Large intestine (tissue), 12 donors: ENCODE measurements at places on chromosomes 12 and 14. TPM values are rescaled to one million over a fixed set of nuclear protein-coding genes. Genes with fewer than 3 reads are reported as not detected.

Gene LRRC43
- 2.0 TPM for polyA plus RNA-seq

Gene KRT81
- 0.72 TPM for polyA plus RNA-seq

Gene SERPINA1
- polyA plus RNA-seq, result 1,712 TPM

Gene PZP
- polyA plus RNA-seq, result 0.24 TPM

Gene VWF
- polyA plus RNA-seq, result 13.8 TPM

Gene GUCY2C
- 126 TPM for polyA plus RNA-seq

Gene LYZ
- 128 TPM for polyA plus RNA-seq

Gene PKP2
- polyA plus RNA-seq, result 37.1 TPM

Gene TMEM121
- 3.0 TPM for polyA plus RNA-seq

Gene TRHDE
- 14.2 TPM for polyA plus RNA-seq

Gene NANOG
- 0.10 TPM for polyA plus RNA-seq

Gene ST8SIA1
- polyA plus RNA-seq, result 4.4 TPM

Gene C3AR1
- polyA plus RNA-seq, result 6.1 TPM

Gene LRIG3
- 38.9 TPM for polyA plus RNA-seq

Gene MYRFL
- polyA plus RNA-seq, result 14.9 TPM

Gene MAP4K5
- polyA plus RNA-seq, result 37.2 TPM

Gene NELL2
- polyA plus RNA-seq, result 99.9 TPM

Gene RAN
- 554 TPM for polyA plus RNA-seq

Gene KCNK13
- 0.64 TPM for polyA plus RNA-seq

Gene ITGA7
- 29.6 TPM for polyA plus RNA-seq

Gene FLVCR2
- 11.3 TPM for polyA plus RNA-seq

Gene USP44
- polyA plus RNA-seq, result 0.93 TPM

Gene ACAD10
- polyA plus RNA-seq, result 36.0 TPM

Gene NEUROD4
- polyA plus RNA-seq, result 0.01 TPM

Gene STYK1
- 0.94 TPM for polyA plus RNA-seq

Gene GLS2
- 1.5 TPM for polyA plus RNA-seq

Gene FOXN4
- 0.10 TPM for polyA plus RNA-seq

Gene CLEC2D
- polyA plus RNA-seq, result 9.9 TPM

Gene CCND2
- polyA plus RNA-seq, result 108 TPM

Gene TAS2R30
- polyA plus RNA-seq, result 0.07 TPM

Gene NEK9
- polyA plus RNA-seq, result 72.8 TPM

Gene TSPAN11
- 8.4 TPM for polyA plus RNA-seq

Gene REM2
- polyA plus RNA-seq, result 0.72 TPM

Gene REC8
- polyA plus RNA-seq, result 201 TPM

Gene HHIPL1
- 0.94 TPM for polyA plus RNA-seq

Gene OAS2
- polyA plus RNA-seq, result 2.9 TPM

Gene ADAM21
- 0.09 TPM for polyA plus RNA-seq

Gene TAS2R10
- polyA plus RNA-seq, result 1.2 TPM

Gene PLEKHH1
- 110 TPM for polyA plus RNA-seq

Gene BEGAIN
- 3.0 TPM for polyA plus RNA-seq

Gene BAZ2A
- 68.6 TPM for polyA plus RNA-seq

Gene RAPGEF3
- 7.9 TPM for polyA plus RNA-seq

Gene ZCRB1
- polyA plus RNA-seq, result 42.5 TPM

Gene OTOGL
- polyA plus RNA-seq, result 0.22 TPM

Gene LBHD2
- polyA plus RNA-seq, result not detected

Gene SYNDIG1L
- polyA plus RNA-seq, result 0.10 TPM

Gene IFNG-AS1
- 0.13 TPM for polyA plus RNA-seq

Gene HCAR1
- 0.46 TPM for polyA plus RNA-seq

Gene RFLNA
- 64.3 TPM for polyA plus RNA-seq

Gene TDRD9
- polyA plus RNA-seq, result 0.46 TPM

Gene SPTB
- 2.9 TPM for polyA plus RNA-seq

Gene SLC25A47
- 0.37 TPM for polyA plus RNA-seq

Gene MGAT4C
- polyA plus RNA-seq, result 0.43 TPM

Gene TRPV4
- 0.76 TPM for polyA plus RNA-seq

Gene HOXC12
- polyA plus RNA-seq, result not detected

Gene BDKRB1
- polyA plus RNA-seq, result 5.4 TPM
